ENCODE measurements at places on chromosomes 4 and X.

- no peak for DNase-seq
Measured at GRCh38 chr4:112509243-112510141, 6.5 kb downstream of the NEUROG2 start.

DNA sequence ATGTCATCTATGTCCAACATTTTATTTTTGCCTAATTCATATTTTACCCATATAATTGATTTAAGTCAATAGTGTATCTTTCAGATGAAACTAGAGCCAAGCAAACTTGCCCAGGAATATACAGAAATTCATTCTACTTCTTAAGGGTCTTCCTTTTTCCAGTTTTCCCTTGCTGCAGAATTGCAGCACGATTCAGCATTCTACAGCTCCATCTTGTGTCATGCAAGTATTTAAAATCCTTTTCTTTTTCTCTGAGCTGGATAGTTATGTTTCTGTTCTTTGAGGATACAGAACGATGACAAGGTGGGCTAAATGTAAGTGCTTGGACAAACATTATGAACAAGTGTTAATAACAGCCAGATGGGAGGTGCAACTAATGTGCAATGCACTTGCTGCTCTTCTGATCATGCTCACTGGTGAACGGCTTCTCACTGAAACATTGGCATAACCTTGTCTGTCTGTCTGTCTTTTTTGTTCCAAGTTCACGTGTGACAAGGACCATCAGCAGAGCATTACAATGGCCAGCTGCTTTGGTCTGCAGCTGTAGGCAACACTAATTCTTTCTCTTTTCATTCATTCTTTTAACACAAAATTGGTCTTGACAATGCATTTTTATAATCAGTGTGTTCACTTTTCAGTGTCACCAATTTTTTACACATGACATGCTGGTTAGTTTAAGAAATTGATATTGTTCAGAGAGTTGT lies 1821.7 kb downstream of the ARAP2 start:
- no peak for DNase-seq

- no peak for DNase-seq
Measured at GRCh38 chrX:71917621-71918343, 7.1 kb downstream of the NHSL2 start.

GRCh38 chr4:113682730-113683537 lies 78.6 kb downstream of the CAMK2D start:
- DNase-seq, result peak; percentile 49

DNA sequence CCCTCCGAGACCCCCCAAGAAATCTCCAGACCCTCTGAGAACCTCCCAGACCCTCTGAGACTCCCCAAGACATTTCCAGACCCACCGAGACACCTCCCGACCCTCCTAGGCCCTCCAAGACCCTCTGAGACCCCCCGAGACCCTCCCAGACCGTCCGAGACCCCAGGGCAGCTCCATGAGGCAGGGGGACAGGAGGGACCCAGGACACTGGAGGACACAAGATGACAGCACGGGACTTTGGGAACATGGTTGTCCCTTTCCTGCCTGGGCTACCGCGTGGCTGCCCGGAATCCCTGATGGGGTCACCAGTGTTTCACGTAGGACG lies 10.3 kb downstream of the CTBP1 start:
- no peak for DNase-seq

DNA sequence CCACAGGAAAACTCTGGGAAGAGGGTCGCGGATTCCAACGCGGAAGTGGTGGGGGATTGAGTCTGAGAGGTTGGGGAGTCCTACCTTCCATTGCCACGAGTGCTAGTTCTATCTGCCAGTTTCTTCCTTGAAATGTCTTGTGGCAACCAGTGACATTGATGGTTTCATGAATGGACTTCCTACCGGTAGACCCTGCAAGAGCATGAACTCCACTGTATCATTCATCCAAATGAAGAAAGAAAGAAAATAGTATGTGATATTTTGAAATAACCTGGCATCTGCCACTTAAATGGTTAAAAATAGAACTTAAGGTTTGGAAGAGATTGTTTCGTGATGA lies 1.1 kb upstream of the SLC10A7 start:
- no peak for DNase-seq

GRCh38 chrX:119190091-119190681 lies 45.9 kb upstream of the PGRMC1 start:
- no peak for DNase-seq

GRCh38 chr4:184396570-184397515 lies 77.5 kb downstream of the IRF2 start:
- DNase-seq, result no peak

DNA sequence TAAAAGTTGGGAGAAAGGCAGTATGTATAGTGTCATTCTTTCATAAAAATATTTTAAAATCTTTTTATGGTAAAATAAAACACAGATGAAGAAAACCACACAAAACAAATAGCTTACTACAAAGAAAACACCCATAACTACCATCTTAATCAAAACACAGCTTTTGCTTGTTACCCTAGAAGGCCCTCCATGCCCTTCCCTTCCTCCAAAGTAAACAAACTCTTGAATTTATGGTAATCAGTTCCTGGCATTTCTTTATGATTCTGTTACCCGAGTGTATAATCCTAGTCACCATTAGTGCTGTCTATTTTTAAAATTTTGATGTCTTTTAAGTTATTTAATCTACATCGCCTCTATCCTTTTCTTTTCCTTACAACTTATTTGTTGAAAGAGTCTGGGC lies 170.9 kb downstream of the APBB2 start:
- no peak for DNase-seq

DNA sequence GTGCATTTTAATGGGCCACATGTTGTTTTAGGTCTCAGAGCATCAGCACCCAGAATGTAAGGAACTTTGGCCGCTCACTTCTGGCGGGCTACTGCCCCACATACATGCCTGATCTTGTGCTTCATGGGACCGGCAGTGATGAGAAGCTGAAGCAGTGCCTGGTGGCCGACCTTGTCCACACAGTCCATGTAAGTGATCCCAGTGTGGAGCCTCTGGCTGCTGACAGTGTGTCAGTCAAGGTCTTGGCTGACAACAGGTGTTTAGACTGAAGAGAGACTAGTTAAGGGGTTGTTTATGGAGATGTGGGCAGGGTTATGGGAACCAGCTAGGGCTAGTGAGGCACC lies 101.4 kb downstream of the FNIP2 start:
- DNase-seq, result no peak

DNA sequence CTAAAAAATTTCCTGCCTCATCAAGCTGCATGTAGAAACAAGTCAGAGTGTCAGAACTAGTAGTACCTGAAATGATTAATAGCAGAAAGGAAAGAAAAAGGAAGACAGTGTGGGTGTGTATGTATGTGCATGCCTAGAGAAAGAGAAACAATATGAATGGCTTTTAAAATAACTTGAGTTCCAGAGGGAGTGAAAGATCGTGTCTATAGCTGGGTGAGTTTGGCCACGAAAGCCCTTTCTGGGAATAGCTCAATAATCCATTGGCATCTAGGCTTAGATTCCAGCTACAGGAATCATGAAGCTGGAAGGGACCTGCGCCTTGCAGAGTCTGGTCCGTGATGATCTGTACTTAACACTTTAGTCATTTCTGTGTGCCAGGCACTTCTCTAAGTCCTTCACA lies 195.6 kb downstream of the RAPGEF2 start:
- DNase-seq, result no peak

DNA sequence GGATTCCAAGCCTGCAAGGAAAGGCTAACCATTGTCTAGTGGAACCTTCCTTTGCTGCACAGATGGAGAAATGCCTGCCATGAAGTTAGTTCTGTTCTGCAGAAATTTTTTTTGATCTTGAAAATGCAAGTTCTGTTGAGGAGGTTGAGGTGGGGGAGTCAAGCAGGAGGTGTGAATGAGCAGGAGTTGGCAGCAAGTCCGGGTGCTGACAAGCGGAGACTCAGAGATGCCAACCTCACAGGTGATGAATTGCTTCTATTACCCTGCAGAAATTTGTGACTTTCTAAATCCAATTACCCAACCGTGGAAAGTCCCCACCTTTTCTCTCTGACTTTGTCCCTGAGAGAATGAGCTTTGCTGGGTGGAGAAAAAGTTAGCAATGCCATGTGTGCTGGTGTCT lies 350.1 kb downstream of the DHRSX start:
- no peak for DNase-seq

DNA sequence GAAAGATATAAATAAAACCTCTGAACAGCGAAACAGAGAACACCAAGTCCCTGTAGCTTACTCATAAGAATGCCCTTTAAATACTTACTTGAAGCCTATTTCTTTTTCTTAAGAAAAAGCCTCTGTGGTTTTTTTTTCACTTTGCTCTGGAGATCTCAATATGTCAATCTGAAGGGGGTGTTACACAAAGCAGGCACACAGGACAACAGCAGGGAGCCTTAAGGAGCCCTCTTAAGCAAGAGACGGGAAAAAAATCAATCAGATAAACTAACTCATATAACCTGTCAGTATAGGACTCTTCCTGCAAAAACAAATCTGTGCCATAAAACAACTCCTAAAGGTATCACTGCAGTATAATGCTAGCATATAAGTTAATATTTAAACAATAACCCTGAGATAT lies 611.1 kb upstream of the ATOH1 start:
- no peak for DNase-seq

DNA sequence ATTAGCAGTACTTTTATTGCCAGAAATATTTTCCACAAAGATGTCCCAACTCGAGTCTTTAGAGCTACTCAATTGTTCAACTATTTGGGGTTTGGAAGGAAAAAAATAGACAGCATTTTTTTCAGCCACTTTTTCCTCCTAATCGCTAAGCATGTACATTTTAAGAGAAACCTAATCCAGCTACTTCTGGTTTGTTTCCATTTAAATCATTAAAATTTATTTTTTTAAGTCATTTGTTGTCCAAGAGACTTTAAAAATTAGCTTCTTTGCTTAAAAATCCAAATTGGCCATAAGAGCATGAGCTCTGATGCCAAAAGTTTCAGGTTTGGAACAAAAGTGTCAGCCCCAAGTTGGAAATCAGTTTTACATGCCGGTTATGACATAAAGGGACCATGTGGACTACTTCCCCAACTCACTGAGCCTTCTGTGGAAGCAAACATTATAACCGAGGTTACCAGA lies 186.3 kb upstream of the INTU start:
- DNase-seq, result no peak

GRCh38 chr4:150039274-150040127 lies 38.7 kb upstream of the DCLK2 start:
- no peak for DNase-seq

DNA sequence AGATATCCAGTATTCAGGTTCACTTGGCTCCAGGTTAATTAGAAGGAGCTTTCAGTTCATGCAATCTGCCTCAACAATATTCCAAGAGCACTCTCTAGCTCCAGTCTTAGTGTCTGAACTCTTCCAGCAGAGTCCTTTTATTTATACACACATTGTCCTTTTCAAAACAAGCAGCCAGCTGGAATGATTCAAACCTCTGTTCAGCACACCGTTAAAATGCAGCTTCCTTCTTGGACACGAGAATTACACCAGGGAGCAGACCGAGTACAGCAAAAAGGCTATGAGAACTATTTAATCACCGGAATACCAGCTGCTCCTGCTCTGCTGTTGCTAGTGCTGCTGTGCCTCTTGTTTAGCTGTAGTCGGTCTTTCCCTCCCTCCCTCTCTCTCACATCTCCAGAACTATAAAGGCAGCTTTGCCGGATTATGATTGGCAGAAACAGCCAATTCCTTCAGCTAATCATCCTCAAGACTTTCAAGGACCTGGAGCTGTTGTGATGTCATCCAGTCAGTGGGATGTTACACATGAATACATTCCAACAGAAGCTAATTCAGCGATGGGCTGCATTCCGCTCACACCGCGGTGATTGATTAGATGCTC lies at the start of gene NDST4:
NDST4 (minus strand) TSS at position 115 of the 601 bp plus-strand sequence. CDS start 36,584 bp downstream, outside the sequence.
- no peak for DNase-seq

- DNase-seq, result no peak
Measured at GRCh38 chr4:80922941-80923340, 107.6 kb upstream of the BMP3 start.
